ENCODE measurements at places on chromosomes 7 and 10.

DNA sequence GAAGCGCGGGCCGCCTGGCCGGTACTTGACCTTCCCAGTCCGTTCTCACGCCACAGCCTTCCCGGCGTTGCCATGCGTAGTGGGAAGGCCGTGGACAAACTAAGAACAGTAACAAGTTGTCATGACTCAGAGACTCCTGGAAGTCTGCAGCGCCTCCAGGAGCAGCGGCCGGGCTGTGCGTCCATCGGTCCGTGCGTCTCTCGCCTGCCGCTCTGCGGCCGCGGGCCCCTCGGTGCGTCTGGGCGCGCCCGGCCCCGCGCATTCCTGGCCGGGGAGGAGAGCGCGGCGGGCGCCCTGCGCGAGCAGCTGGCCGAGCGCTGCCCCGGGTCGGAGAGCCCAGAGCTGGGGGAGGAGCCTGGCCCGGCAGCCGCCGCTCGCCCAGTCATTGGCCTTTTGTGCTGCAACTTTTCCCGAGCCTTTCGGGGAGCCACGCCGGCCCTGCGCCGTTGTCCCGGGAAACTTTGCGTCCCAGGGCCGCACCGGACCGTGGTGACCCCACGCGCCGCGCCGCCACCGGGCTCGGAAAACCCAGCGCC is 123.7 kb downstream of the TACC2 start:
- peak; percentile 22 for DNase-seq

- no peak for DNase-seq
Measured at GRCh38 chr7:144137501-144137900, 14.5 kb downstream of the OR2A14 start.

DNA sequence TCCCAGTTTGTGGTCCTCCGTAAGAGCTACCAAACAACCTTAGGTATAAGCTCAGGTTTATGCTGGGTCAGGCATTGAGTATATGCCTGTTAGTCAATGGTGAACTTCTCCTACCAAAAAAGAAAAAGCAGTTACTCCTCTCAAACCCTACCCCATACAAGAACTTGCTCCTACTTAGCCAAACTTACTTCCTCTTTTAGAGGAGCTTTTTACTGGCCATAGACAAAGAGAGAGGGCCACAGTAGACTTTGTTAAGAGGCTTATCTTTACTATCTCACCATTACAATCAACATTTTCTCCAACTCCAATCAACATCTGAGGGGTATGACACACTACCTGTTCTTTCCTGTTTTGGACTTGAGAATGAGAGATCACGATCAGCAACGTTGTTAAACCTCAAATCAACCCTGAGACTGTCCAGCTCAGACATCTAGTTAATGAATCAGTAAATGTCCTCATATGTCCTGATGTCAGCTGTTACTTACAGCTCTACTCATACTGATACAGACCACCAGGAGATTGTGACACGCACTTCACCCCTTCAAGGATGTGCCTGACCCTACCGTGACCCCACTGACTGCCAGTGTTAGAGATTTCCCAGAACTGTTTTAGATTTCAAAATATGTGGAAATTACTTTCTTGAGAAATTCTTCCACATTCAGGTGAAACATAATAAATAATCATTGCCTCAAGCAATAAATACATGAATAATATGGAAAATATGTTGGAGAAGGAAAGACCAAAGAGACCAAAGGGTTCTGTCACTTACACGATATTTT is 18.4 kb upstream of the CCDC71L start:
- DNase-seq = no peak

DNA sequence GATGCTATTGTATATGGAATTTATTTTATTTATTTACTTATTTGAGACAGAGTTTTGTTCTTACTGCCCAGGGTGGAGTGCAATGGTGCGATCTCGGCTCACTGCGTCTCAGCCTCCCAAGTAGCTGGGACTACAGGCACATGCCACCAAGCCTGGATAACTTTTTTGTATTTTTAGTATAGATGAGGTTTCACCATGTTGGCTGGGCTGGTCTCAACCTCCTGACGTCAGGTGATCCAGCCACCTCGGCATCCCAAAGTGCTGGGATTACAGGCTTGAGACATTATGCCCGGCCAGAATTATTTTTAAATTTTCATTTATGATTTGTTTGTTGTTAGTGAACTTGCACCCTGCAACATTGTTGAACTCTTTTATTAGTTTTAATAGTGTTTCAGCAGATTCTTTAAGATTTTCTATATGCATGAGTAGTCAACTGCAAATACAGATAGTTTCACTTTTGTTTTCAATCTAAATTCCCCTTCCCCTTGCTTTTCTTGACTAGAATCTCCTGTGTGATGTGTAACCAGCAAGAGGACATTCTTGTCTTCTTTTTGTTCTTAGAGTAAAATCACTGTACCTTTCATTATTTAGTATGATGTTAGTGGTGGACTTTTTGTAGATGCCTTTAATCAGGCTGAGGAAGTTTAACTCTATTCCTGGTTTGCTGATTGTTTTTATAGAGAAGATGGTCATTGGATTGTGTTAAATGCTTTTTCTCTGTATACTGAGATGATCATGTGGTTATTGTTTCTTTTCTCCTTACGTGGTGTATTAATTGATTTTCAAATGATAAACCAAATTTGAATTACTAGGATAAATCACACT is 27.8 kb downstream of the ZNF33A start:
- DNase-seq = no peak

- DNase-seq = no peak
Measured at GRCh38 chr7:156618780-156619367, 21.7 kb upstream of the RNF32 start.

GRCh38 chr7:78326876-78327275 is 528.3 kb downstream of the PHTF2 start:
- DNase-seq = peak; percentile 82

GRCh38 chr10:7563368-7563767 is 103.4 kb downstream of the ITIH5 start:
- DNase-seq = no peak

GRCh38 chr7:142313528-142313927 is 55.7 kb upstream of the PRSS58 start:
- no peak for DNase-seq

- no peak for DNase-seq
Measured at GRCh38 chr7:54112567-54112966, 429.6 kb upstream of the VSTM2A start.

GRCh38 chr10:127102176-127102575 is 94.2 kb downstream of the INSYN2A start:
- no peak for DNase-seq

DNA sequence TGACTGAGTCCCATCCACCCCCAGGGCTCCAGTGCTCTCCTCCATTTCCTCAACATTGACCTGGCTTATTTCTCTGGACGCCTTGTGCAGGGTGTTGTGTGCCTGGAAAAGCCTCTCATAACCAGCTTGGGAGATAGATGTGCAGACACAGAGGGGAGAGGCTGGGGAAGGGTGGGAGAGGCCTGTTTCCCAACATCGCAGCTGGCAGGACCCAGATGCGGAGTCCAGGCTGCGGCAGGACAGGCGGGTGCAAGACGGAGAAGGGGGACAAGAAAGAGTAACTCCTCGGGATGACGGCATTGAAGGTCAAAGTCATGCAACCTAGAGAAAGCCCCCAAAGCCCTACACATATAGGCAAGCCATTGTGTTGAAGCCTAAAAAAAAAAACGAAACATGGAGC is 54.1 kb upstream of the ANTXRL start:
- no peak for DNase-seq

GRCh38 chr7:95394370-95394769 is 1.8 kb downstream of the PON3 start:
- DNase-seq = no peak

GRCh38 chr7:28999427-28999826 is 41.3 kb upstream of the TRIL start:
- peak; percentile 23 for DNase-seq

DNA sequence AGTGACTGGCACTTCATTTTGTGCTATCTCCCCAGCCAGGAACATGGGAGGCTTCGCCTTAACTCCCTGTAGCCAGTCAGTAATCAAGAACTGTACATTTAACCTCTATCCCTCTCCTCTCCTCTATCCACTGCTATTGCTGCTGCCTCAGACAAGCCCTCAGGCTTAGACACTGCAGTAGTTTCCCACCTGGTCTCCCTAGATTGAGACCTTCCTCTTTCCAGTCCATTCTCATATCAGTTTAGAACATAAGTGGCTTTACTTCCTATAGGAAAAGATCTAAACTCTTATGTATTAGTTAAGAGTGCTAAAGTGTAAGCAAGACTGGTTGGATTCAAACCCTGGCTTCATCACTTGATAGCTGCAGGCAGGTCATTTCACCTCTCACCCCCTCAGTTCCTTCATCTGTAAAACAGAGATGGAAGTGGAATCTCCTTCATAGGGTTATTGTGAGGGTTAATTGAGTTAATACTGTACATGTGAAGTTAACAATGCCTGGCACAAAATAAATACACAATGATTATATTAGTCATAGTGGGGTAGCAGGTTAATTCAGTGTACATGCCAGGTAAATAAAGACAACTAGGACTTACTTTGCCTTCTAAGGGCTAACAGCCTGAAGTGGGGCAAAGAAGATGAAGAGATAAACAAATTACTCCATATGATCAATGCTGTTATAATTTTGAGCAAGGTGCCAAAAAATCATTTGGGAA is 76.1 kb downstream of the ZNF277 start:
- DNase-seq = no peak

DNA sequence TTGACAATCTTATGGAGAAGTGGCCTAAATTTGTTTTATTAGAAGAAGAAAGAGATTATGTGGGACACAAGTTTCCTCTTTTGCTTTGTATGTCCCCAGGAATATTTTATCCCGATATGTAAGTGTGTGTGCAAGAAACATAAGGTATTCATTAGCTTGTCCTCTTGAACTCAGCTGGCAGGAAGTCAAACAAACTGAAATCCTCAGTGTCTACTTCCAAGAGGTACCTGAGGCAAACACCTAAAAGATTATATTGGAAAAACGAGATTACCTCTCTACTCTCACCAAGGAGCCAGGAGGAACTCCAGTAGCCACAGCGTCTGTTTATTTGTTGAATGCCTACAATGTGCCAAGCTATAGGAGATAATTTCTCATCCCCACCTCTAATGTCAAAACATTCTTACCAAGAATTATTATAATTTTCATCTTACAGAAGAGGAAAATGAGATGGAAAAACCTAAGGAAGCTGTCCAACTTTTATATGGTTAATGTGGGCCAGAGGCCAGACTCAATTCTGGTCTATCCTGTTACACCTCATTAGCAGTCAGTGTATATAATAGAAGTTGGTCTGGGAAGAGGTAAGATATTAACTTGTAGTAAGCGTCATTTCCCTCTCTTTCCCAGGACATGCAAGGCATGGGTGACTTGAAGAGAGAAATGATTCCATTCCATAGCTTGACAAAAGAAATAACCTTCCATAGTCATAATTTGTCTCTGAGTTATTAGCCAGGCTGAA is 692.7 kb downstream of the MAGI2 start:
- DNase-seq = no peak

GRCh38 chr7:35249537-35249907 is 4.4 kb downstream of the TBX20 start:
- no peak for DNase-seq

GRCh38 chr7:11210374-11210773 is 236.7 kb downstream of the PHF14 start:
- no peak for DNase-seq

DNA sequence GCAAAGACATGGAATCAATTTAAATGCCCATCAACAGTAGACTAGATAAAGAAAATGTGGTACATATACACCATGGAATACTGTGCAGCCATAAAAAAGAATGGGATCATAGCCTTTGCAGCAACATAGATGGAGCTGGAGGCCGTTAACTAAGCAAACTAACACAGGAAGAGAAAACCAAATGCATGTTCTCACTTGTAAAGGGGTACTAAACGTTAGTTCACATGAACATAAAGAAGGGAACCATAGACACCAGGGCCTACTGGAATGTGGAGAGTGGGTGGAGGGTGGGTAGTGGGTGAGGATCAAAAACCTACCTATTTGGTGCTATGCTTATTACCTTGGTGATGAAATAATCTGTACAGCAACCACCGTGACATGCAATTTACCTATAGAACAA is 78.4 kb upstream of the GSDME start:
- DNase-seq = no peak

GRCh38 chr7:50812094-50812493 is 29.4 kb upstream of the GRB10 start:
- DNase-seq = no peak

- no peak for DNase-seq
Measured at GRCh38 chr10:34864149-34865067, 49.3 kb upstream of the PARD3 start.

GRCh38 chr7:137935884-137936508 is 65.9 kb downstream of the CREB3L2 start:
- no peak for DNase-seq

DNA sequence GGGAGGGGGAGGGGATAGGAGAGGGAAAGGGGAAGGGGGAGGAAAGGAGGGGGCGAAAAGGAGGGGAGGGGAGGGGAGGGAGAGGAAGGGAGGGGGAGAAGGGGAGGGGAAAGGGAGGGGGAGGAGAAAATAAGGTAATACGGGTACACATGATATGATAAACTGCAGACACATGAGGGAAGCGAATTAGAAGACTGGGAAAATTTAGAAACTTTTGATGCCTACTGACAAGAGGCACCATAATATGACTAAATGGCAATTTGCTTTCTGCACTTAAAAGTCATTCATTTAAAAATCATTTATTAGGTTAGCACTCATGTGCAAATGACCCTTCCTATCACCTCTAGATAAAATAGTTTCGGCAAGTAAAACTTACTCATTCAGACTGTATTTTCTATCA is 73.6 kb downstream of the ARHGAP12 start:
- DNase-seq = no peak
